ENCODE measurements at places on chromosomes 12 and 14. TPM values are rescaled to one million over a fixed set of nuclear protein-coding genes. Genes with fewer than 3 reads are reported as not detected.

The MAP4K5 gene
- 29.2 TPM for total RNA-seq

DNA sequence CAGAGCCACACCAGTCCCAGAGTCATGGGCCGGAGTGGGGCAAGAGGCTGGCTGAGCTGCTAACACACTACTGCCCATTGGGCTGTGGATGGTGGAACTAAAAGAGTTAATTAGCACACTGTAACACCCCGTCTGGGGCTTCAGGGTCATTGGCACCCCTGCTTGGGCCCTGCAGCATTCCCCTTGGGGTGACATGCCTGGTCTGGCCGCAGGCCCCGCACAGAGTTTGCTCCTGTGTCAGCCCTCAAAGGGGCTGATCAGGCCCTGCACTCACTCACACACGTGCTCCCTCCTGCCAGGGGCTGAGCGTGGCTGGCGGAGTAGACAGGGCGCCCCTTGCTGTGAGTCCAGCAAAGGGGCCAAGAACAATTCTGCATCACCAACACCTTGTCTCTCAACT is 1499.6 kb upstream of the TMEM132C start:
- no peak for DNase-seq

GRCh38 chr14:92644171-92644969 is 104.1 kb downstream of the LGMN start:
- DNase-seq, result peak; percentile 1

DNA sequence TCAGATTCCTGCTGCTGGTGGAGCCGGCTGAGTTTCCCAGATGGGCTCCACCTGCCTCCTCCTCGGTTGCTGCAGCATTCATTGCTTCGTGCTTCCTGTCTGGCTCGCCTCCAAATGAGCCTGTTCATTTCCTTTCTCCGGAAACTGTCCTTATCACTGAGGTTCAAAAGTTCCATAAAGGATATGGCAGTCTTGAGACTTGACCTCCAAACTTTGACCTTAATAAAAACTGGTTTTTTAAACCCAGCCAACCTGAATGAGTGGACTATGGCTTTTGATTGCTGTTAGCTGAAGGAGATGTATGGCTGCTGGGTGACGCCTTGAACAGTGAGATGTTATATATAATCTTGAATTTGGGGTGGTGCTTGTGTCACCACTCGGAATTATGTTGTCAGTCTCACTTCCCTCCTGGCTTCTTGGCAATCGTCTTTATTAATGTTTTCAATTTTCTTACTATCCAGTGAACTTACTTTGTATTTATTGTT is 62.7 kb downstream of the RASSF3 start:
- DNase-seq, result peak; percentile 97

The WNK1 gene
- 74.1 TPM for total RNA-seq

Measured in HT-29 (cell line).